ENCODE measurements at places on chromosomes 2 and 18.

- no peak for DNase-seq
Measured at GRCh38 chr2:172408143-172408766, 19.1 kb upstream of the ITGA6 start.

DNA sequence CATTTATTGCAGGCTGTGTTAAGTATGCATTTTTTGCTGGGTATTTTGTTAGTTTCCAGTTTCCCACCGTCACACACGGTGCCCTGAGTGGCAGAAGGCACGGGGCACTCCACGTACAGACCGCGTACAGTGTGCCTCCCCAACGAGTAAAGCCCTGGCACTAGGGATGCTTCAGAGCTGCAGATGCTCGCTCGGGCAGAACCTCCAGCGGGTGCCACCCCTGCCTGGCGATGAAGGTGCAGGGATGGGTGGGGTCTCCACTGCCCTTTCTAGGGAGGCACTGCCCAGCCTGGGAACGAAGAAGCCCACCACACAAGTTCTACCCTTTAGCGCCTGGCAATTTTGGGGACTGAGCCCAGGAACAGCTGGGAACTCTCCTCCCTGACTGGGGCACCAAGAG, 4.1 kb downstream of the GREB1 start:
- no peak for DNase-seq

GRCh38 chr2:21268878-21269224, 145.1 kb downstream of the TDRD15 start:
- no peak for DNase-seq

DNA sequence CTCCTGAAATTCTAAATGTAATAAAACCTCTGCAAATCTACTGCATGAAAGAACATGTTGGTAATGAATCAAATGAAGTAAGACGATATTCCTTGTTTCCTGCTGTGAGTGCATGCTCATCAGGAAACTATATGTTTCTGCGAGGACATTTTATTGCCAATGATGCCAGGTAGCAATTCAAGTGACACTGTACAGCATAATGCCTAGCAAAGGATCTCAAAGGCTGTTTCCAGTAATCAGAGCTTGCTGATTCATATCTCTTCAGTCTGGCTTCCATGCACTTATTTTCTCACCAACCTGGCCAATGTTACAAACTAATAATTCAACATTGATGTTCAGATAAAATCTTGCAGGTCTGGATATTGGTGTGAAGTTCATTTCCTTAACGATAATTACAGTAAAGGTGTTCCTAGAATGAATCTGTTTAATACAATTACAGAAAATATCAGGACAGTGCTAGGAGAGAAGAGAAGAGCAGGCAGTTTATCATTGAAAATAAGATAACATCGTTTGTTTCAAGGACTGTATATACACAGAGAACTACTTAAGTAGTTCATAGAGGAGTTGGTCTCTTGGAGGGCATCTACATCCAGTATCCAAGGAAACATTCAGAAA, 568.5 kb upstream of the SOX11 start:
- DNase-seq, result no peak

GRCh38 chr18:72849671-72850070, 18.1 kb downstream of the NETO1 start:
- DNase-seq, result no peak

- no peak for DNase-seq
Measured at GRCh38 chr18:63187791-63188460, 131.6 kb downstream of the BCL2 start.

DNA sequence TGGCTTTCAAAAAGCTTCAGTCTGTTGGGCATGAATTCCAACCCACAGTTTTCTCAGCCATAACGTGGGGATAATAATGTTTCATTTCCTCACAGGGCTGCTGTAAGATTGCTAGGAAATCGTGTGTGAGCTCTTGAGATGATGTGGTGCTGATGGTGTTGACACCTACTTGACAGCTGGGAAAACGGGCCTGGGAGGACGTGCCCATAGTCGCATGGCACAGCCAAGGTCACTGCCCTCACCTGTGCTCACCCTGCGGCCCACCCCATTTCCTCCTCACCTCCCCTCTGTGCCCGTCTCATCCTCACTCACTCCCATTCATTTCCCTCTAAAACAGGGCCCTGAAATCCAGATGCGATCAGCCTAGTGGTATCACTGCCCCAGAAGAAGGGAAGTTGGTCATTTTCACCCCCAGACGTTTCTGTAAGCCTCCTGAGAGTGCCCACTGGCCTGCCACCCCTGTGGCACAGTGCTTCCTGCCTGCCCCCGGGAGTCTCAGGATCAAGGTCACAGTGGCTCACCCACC, 33.0 kb downstream of the DPYSL5 start:
- DNase-seq, result no peak

GRCh38 chr2:39932198-39932597, 153.1 kb upstream of the THUMPD2 start:
- DNase-seq, result no peak

DNA sequence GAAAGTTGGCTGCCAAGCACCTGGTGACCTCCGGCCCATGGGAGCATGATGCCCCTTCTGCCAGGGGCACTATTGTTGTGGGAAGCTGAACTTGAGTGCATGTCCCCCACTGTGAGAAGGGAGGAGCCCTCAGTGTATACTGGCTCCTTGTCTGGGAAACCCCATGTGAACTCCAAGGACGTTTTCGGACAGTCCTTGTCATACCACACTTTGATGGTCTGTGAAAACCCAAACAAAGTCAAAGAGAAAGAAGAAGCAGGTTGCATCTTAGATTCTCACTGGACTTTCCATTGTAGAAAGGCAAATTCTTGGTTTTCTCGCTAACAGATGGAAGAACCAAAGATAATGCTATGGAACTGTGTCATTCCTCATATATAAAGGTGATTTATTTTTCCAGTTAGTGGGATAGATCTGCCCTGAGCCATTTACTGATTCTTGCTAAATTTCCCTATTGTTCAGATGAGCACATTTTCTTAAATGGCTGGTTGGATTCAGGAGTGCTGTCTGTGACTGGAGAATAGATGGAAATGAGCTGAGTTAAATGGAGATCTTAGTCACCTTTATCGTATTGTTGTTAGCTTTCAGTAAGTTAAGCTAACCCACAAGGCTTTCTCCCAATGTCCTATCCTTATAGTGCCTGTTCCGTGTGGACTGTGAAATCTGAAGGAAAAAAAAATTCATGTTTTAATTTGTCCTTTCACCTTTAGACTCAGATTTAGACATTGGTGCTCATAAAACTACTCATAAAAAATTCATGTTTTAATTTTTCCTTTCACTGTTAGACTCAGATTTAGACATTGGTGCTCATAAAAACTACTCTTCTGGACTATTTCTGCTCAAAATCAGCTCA, 166.6 kb downstream of the ACTR3 start:
- no peak for DNase-seq

GRCh38 chr2:41116106-41116797, 664.4 kb upstream of the SLC8A1 start:
- no peak for DNase-seq

DNA sequence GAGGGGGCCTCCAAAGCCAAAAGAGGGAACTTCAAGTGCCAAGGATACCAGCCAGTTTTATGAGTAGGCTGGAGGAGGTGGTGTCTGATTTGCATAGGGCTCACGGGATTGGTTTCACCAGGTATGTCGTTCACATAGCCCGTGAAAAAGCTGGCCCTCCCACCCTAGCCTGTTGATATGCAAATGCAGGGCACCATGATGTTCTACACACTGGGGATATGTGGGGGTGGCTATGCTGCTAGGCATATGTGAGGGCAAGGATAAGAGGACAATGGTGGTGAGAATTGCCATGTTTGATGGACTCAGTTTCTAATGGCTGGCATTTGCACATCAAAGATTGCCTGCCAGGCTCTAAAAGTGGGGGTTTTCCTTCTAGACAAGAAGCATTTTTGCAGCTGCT, 378.6 kb downstream of the DPP10 start:
- DNase-seq, result no peak

- no peak for DNase-seq
Measured at GRCh38 chr2:150143087-150143536, 344.4 kb downstream of the RND3 start.

GRCh38 chr2:53630026-53630606, 137.5 kb upstream of the CHAC2 start:
- DNase-seq, result no peak
